Activated CD8-positive, alpha-beta memory T cell treated with anti-CD3 and anti-CD28 coated beads, Interleukin-2, amount 10 ng/mL, durations not matched to agents 7 days and 5 days (primary cell): ENCODE measurements at places on chromosomes 12 and 14.
A peak's percentile ranks its signal among the peaks of the same experiment; 100 is the strongest.

DNA sequence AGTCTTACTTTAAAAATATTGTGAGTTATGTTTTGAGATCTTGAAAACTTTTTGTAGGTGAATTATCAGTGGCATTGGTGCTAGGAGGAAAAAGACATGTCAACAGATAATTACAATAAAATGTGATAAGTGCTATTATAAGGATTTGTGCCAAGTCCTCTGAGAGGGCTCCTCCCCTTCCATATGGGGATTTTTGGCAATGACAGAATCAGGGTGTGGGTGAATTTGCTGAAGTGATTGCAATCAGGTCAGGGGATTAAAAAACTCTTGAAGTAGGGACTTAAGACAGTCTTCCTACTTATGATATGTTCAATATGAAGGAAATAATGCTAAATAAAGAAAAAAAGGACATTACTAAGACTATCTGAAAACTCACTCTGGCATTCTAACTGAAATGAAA lies 122.5 kb downstream of the SLC15A5 start:
- no peak for DNase-seq

- DNase-seq: no peak
Measured at GRCh38 chr14:85415015-85415712, 114.8 kb upstream of the FLRT2 start.

GRCh38 chr12:122304924-122305323 lies 38.6 kb upstream of the VPS33A start:
- no peak for DNase-seq

DNA sequence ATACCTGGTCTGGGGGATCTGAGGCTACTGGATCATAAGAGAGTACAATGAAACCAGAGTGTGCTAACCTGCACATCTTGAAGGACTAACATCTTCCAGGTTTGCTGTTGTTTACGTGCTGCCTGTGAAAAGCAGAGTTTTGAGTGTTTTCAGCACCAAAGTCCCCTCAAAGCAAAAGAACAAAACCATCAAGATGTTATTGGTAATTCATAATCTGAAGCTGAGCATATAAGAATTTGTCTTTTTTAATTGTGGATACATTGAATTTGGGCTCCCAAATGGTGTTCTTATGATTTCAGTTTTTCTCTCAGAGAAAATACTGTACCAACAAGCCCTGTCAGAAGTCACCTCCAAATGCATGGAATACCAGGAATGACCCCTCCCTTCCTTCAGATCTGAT lies 110.2 kb downstream of the BTG1 start:
- no peak for DNase-seq

- DNase-seq: no peak
Measured at GRCh38 chr14:93811676-93812075, 23.4 kb upstream of the PRIMA1 start.

DNA sequence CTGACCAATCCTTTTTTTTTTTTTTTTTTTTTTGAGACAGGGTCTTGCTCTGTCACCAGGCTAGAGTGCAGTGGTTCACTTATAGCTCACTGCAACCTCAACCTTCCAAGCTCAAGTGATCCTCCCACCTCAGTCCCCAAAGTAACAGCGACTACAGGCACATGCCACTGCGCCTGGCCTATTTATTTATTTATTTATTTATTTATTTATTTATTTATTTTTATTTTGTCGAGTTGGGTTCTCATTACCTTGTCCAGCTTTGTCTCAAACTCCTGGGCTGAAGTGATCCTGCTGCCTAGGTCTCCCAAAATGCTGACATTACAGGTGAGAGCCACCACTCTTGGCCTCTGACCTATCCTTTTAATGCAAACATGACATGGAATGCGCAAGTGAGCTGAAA lies 124.4 kb downstream of the GXYLT1 start:
- DNase-seq: no peak

GRCh38 chr12:91065396-91065795 lies 7.6 kb upstream of the KERA start:
- DNase-seq: no peak

GRCh38 chr12:84986586-84986985 lies 49.5 kb downstream of the TSPAN19 start:
- DNase-seq: no peak

DNA sequence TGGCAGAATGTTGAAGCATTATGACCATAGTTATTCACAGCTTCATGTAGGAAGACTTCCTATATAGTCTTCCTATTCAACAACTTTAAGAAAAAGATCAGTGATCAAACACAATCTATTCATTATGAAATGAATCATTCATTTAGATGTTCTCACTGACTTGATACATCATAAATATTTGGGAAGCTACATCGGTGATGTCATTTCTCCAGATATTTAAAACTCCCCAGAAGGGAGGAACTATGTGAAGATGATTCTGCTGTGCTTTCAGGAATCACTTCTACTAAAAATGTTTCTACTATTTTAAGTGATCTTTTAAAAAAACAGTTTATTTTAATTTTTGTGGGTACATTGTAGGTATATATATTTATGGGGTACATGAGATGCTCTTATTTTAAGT lies 316.4 kb downstream of the BCAT1 start:
- DNase-seq: no peak

GRCh38 chr12:100716945-100717732 lies 77.4 kb upstream of the ANO4 start:
- DNase-seq: no peak

GRCh38 chr14:61730756-61731373 lies 31.4 kb upstream of the SNAPC1 start:
- DNase-seq: no peak

GRCh38 chr12:46110223-46110611 lies 119.8 kb upstream of the SCAF11 start:
- DNase-seq: no peak

- DNase-seq: no peak
Measured at GRCh38 chr12:103249607-103250006, 246.2 kb downstream of the C12orf42 start.

GRCh38 chr14:103729496-103730448 lies 14.2 kb downstream of the ZFYVE21 start:
- no peak for DNase-seq

- no peak for DNase-seq
Measured at GRCh38 chr12:113846883-113847755, 119.0 kb downstream of the RBM19 start.

- DNase-seq: no peak
Measured at GRCh38 chr12:49349266-49349665, 2.6 kb downstream of the DNAJC22 start.

DNA sequence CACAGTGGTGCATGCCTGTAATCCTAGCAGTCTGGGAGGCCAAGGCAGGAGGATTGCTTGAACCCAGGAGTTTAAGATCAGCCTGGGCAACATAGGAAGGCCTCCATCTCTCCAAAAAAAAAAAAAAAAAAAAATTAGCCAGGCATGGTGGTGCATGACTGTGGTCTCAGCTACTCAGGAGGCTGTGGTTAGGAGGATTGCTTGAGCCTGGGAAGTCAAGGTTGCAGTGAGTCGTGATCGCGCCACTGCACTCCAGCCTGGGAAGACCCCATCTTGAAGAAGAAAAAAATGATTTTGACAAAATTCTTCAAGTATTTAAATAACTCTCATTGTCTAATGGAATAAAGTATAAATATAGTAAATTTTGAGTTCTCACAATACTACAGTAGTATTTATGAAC lies 219.2 kb upstream of the SSTR1 start:
- DNase-seq: no peak

GRCh38 chr14:85475113-85475512 lies 54.8 kb upstream of the FLRT2 start:
- DNase-seq: no peak

DNA sequence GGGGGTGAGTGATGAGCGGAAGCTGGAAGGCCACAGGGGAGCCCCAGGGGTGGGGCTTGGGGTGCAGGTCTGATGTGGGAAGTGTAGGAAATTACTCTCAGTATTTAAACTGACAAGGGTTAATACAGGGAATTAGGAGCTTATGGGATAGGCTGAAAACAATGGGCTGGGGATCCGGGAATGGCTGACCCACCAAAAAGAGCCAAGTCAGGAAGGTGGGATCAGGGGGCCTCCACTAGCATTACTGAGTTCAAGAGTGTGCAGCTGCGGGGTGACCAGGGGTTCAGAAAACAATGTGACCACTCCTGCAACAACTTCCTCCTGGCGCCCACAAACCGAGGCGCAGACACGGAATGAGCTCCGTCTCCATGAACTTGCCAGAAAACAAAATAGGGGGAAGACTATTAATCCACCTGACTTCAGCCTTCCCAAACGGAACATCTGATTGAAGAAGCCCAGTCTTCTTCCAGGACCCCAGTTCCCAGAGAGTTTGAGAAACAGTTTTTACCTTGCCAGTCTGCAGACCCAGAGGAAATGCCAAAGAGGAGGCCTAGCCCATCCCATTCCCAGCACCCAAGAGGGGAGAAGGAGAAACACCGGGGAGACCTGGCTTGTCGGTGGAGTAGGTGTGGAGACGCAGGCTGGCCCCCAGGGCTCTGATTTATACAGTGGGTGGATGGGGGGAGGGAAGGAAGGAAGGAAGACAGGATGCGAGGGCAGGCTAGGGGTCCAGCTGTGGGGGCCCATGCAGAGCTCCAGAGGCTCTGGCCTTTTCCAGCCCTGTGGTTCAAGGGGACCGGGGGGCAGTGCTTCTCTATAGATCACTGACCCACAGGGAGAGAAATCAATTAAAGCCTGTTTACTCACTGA lies 16.5 kb upstream of the YY1 start:
- DNase-seq: peak; percentile 67

GRCh38 chr12:114976959-114977358 lies 293.0 kb upstream of the TBX3 start:
- no peak for DNase-seq

DNA sequence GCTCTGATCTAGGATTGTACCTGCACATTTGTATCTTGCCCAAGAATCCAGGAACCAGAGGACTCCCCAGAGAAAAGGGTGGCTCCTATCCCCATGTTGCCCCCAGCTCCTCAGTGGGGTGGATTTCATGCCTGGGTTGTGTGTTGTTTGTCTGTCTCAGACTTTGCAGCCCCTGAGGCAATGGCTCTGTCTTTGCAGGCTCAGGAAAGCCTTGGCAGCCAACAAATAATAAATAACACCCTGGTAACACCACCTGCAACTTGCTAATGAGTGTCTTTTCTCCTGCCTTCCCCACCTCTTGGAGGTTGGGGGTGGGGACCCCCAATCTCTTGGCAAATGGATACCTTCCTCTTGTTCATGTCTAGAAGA lies 65.2 kb upstream of the CISTR start:
- DNase-seq: no peak

DNA sequence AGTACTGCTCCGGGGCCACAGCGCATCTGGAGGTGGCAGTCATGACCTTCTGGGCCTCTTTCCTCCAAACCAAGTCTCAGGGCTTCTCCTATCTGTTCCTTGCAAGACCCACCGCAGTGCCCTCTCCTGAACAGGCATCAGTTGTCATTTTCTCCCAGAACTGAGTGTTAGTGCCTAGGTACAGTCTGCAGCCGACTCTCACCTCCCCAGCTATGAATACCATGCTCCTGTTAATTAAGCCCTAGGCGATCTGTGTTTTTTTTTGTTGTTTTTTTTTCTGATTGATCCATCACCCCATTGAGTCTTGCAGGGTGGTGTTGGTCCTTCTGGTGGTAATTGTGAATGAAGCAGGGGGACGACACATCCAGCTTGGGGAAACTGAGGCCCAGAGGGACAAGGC lies 47.5 kb upstream of the DLK1 start:
- no peak for DNase-seq

DNA sequence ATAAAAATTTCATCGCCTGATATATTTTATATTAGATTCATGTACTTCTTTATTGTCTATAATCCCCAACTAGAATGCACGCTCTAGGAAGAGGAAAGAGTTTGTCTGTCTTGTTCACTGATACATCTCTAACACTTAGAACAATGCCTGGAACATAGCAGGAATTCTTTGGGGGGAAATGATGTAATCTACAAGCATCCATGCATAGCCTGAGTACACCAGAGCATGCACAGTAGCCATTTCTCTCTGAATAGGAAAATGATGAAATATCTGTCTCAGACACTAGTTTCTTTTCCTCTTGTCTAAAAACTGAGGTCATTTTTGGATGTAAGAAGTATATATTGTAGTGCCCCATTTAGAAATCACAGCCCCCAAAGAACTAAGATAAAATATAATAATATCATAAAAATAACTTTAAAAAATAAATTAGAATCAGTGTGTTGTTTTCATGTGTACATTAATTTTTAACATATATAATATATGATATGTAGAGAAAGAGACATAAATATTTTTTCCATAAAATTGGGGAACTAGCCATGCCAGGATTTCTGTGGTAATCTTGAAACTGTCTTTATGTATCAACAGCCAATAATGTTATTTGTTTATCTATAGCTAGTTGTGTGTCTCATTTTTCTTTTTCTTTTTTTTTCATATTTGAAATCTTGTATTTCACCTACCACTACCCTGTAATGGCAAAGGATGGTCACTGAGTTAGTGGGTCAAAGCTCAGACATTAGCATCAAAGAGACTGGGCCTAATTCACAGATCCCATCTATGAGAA lies 155.6 kb upstream of the TMCC3 start:
- DNase-seq: no peak

DNA sequence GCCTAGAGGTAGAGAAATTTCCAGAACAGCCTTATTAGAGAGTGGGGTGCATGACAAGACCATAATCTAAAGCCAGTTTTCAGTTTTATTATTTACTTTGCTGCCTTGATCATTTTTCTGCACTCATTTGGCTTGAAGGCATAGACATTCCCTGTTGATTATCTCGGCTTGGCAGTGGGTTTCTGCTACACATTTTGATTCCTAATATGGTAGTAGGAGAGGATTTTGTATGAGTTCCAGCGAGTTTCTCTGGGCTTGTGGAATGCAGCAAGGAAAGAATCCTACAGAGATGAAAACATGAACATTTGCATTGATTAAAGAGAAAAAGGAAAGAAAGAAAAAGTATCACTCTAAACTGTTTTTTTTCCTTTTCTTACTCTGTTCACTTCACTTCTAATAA lies 281.2 kb downstream of the PAWR start:
- no peak for DNase-seq

DNA sequence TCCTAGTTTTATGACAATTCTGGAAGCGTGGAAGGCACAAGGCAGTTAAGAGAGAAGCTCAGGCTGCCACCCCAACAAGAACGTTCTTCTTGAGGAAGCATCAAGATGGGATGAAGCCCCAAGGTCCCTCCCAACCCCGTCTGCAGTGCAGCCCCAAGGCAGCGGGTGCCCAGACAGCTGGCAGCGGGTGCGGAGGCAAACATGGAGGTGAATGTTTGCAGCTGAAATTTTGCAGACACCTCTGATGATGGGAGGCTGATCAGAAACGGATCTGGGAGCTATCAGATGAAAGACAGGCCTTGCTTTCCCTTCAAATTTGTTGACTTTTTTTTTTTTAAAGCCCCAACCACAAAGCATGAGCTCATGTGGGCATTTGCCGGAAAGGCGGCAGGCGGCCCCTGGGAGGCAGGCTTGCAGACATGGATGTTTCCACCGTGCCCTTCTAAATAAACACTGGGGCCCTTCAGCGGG lies 230.7 kb upstream of the RTL1 start:
- DNase-seq: no peak

GRCh38 chr12:25906651-25907340 lies 51.7 kb upstream of the RASSF8 start:
- no peak for DNase-seq
